NCI-H446 (cell line): ENCODE measurements at places on chromosomes 6 and 20.

GRCh38 chr6:36083446-36083845 is 46.9 kb upstream of the MAPK13 start:
- DNase-seq = no peak

GRCh38 chr20:56634735-56635385 is 5.8 kb downstream of the TFAP2C start:
- DNase-seq = no peak

DNA sequence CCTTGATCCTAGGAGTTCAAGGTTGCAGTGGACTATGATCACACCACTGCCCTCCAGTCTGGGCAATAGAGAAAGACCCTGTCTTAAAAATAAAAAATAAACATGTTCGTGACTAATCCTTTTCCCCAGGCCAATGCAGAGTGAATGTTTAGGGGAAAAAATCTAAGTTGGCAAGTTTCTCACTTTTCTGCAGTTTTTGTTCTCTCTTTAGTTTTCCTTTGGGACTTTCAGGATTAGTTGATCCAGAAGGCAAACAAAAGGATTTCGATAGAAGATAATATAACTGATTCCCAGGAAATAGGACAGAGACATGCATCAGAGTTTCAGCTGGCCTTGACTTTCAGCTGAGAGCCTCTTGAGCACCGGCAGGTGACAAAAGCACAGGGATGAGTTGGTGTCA is 53.3 kb downstream of the SOD2 start:
- no peak for DNase-seq

GRCh38 chr6:6806844-6807518 is 218.5 kb downstream of the LY86 start:
- no peak for DNase-seq

DNA sequence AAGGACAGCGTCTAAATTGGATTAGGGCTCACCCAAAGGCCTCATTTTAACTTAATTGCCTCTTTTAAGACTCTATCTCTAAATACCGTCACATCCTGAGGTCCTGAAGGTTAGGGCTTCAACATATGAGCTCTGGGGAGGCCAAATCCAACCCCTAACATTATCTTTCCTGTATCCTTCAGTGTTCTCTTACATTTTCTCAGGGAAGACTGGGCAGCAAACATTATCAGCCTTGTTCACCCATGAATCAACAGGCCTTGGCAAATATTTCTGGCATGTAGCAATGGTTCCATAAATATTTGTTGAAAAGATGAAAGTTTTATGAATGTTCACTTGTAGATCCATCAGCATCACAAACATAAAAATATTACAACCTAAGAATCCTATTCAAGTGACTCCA is 24.6 kb upstream of the FOXF2 start:
- DNase-seq = no peak

- no peak for DNase-seq
These were observed 86.7 kb upstream of the THBS2 start for GRCh38 chr6:169340395-169340794.

- DNase-seq = no peak
These were observed 76.2 kb downstream of the ATXN1 start for GRCh38 chr6:16684896-16685554.

DNA sequence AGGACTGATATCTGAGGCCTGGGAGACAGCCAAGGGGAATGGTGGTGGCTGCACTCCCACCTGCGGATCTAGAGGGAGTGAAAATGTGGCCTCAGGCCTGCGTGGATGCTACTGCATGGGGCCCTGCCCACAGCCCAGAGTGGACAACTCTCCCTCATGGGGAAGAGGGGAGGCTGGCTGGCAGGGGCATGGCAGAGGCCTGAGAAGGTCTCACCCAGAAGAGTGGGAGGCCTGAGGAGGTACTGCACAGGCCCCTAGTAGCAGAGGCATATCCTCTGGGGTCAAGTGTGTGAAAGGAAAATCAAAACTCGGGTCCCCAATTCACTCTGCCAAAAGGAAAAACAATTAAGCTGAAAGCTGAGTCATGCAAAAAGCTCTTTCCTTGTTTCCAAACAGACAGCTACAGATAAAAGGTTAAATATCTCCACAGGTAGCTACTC is 158.2 kb downstream of the AKAP7 start:
- DNase-seq = no peak

DNA sequence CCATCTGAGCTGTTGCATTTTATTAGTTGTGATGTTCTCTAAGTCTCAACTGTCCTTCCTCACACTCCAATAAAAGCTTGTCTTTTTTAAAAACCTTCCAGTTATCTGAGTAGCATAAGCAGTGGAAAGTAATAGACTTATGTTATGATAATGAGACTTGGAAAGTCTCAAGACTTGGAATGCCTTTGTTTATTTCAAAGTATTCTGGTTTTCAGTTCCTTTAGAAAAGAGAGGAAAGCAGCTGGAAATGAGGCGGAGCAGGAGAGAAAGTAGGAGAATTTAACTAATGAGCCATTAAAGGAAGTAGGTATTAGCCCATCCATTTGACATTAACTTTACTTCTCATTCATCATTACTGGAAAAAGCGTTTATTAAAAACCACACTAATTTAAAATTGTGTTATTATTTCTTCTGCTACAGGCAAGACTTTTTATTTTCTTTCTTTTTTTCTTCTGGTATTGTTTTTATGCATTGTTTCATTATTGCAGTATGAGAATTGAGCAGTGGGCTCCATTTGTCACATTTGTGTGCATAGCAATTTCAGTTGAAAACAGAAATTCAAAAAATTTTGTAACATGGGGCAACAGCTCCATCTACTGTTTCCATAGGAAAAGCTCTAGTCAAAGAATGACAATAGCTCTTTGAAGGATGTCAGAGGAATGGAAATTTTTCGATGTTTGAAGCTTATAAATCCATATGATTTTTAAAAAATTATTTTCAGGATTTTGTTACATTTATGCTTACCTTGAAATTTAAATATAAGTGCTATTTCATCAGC is 194.8 kb downstream of the COL9A1 start:
- peak; percentile 72 for DNase-seq

- no peak for DNase-seq
These were observed 19.3 kb upstream of the EFCAB8 start for GRCh38 chr20:32839227-32839981.

DNA sequence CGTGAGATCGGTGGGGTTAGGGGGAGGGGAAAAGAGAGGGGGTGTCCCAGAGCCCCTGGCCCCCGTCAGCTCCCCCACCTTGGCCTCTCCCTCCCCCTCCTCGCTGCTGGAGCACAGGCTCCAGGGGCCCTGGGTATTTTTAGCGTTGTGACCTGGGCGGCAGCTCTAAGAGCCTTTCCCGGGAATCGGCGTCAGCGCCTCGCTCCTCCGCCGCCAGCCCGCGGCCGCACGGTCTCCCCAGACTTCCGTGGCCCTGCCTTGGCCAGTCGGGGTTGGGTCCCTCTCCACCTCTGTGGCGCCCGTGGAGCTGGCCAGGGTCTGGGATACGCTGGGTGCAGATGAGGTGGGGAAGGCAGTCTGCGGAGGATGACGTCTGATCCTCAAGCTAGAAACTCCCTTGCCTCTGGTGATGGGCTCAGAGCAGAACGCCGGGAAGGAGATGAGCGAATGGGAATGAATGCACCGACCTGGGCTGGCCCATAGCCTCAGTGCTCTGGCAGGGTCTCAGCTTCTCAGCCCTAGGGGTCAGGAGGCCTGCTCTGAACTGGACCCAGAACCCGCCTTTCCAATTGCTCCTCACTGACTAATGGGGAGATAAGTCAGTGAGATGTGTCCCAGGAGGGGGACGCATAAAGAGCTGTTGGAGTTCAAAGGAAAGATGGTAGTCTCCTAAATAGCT is 883 bp upstream of the DBNDD2 start:
- no peak for DNase-seq

GRCh38 chr20:52500157-52500556 is 308.6 kb upstream of the ZFP64 start:
- no peak for DNase-seq

GRCh38 chr6:15417811-15418210 is 171.9 kb downstream of the JARID2 start:
- DNase-seq = no peak
